ENCODE measurements at places on chromosomes 1 and 21.

DNA sequence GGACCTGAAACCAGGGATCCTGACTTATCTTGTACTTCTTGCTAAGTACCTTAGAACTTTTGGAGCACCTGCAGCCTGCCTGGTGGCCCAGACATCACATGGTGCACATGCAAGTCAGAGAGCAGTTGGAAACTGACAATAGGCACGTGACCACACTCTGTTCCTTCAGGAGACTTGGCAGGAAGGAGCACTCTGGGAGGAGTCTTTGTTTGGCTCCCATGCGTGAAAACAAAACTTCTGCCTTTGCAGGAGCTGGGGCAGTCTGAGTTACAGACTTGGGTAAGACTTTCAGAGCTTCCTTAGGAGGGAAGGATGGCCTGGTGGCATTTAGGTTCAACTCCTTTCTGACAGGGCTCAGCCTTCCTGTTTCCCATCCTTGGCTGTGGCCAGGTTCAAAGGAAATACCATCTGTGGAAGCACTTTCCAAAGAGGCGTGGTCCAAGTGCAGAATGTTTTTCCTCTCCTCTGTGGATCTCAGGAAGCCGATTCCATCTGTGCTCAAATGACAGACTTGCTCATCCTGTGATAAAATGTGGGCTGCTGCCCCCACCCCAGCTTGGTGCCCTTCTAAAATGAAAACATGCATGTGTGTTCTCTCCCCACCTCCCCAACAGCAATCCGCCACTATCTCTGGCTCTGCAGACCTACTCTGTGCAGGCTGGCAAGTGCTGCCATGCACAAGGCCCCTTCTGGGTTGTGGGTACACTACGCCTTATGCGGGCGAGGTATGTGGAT, 14.1 kb upstream of the ZNF436 start:
- DNase-seq = no peak

DNA sequence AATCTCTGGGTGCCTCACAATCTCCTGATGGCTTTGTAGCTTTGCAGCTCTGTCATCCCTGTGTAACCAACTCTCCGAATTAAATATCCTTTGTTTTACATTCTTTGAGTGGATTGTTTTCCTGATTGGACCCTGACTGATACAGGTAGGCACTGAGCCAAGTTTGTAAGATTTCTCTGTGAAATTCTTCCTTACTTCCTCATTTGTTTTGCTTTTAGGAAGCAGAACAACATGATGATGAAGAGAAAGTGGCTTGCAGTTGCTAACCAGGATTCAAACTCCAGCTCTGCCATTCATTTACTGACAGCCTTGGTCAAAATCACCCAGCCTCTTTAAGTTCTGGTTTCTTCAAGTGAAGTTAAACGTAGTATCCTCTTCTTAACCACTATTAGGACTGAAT, 452.3 kb downstream of the OMA1 start:
- no peak for DNase-seq

DNA sequence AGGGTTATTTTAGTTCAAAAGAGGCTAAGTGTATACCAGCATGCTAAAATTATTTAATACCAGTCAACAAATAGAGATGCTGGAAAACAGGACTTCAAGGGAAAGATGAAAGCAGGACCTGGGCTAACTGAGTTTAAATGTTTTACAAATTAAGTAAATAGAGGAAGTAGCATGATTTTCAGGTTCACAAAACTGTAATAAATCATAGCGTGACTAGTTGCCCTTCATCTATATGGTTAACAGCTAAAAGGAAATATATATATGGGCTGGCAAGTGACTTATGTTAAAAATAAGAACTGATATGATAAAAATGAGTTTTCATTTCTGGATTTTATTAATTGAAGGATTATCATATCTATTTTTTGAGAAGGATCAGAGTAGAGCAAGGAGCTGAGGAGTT, 25.6 kb downstream of the DPYD start:
- DNase-seq = no peak

- no peak for DNase-seq
These were observed 1103.3 kb upstream of the B3GALT2 start for GRCh38 chr1:194289569-194290266.

DNA sequence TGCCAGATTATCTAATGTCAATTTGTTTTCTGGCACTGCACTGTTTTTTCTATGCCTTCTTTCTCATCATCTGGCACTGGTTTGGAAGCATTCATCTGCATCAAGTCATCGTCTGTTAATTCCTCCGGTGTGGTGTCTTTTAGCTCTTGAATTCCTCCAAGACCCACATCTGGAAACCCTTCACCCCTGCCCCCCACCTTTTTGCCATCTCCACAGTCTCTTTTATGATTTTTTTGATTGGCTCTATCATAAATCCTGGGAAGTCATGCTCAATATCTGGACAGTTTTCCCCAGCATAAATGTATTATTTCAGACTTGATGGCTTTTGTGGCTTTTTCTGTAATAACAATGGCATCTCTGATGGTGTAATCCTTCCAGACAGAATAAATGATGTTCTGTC, 10.4 kb upstream of the KCNK1 start:
- DNase-seq = no peak

GRCh38 chr1:39270368-39270767, 65.9 kb downstream of the MACF1 start:
- no peak for DNase-seq

GRCh38 chr21:41228958-41229357, 61.0 kb downstream of the BACE2 start:
- no peak for DNase-seq

DNA sequence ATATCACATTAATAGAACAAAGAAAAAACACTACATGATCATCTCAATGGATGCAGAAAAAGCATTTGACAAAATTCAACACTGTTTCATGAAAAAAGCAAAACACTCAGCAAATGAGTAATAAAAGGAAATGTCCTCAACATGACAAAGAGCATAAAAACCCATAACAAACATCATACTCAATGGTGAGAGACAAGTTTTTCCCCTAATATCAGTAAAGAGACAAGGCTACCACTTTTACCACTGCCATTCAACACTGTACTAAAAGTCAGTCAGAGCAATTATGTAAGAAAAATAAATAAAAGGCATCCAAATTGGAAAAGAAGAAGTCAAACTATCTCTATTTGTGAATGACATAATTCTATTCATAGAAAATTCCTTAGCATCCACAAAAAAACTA, 64.3 kb downstream of the ZNF644 start:
- no peak for DNase-seq

DNA sequence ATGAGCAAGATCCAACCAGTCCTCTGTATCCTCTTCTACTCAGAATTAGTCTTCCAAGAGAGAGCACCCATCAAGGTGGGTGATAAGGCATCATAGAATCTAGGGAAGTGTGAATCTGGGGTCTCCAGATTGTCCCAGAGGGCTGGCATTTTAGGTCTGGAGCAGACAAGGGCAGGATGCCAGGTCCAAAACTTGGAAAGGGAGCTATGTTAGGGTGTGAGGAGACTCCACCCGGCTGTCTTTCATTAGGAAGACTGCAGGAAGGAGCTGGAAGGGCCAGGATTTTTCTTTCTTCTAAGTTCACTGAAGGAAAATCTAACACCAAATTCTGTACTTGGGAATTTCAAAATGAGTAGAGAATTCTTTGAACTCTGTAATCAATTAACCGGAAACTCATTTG, 86.1 kb upstream of the BMP8A start:
- DNase-seq = no peak

- no peak for DNase-seq
These were observed 23.2 kb downstream of the HUNK start for GRCh38 chr21:31896019-31896418.

DNA sequence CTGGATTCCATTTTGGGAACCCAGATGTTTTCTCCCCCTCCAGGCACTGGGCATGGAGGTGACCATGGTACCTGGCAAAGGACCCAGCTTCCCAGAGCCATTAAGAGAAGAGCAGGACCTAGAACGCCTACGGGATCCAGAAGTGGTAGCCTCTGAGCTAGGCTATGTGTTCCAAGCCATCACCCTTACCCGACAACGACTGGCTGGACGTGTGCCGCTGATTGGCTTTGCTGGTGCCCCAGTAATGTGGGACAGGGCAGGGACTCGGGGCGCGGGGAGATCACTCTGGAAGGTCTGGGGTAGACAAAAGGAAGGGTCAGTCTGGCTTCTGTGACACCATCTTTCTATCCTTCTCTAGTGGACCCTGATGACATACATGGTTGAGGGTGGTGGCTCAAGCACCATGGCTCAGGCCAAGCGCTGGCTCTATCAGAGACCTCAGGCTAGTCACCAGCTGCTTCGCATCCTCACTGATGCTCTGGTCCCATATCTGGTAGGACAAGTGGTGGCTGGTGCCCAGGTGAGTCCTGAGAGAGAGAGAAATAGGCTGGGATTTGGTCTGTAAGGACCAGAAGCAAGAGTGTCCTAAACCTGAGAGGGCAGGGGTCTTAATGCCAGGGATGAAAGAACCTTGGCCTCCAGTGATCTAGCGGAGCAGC, 1.6 kb downstream of the UROD start:
- DNase-seq = no peak

DNA sequence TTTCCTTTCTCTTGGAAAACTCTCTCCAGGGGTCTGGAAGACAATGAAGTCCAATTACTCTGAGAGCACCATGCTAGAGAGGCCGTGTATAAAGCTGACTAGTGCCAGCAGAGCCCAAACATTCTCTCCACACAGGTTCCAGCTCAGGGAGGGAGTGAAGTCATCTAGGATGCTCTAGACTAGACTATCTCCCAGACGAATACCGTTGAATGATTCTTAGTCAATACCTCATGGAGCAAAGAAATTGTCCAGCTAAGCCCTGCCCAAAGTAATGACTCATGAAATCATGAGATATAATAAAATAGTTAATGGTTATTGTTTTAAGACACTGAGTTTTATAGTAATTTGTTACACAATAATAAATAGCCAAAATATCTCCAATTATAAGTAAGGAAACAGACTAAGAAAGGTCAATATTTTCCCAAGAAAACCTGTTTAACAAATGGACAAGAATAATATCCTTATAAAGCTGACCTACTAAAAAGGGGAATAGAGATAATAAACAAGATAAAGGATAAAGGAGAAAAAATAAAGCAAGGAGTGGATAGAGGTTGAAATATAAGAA, 163.9 kb upstream of the LRRC7 start:
- DNase-seq = no peak

DNA sequence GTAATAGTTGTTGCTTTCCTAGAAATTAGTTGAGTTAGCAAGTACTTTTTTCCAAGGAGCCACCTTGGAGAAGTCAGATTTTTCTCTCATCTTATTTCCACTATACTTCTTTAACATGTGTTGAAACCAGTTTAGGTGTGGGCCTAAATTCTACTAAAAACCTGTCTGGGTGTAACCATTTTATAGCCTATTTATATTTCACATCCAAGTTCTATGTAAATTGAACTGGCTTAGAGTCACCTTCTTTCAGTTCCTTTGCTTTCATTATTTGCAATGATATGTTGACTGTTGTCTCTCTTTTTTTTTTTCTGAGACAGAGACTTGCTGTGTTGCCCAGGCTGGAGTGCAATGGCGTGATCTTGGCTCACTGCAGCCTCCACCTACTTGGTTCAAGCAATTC, 195.6 kb downstream of the CLEC20A start:
- no peak for DNase-seq

GRCh38 chr1:39194398-39195051, 10.0 kb upstream of the MACF1 start:
- no peak for DNase-seq

- DNase-seq = no peak
These were observed 37.9 kb upstream of the IFFO2 start for GRCh38 chr1:18994381-18994780.

DNA sequence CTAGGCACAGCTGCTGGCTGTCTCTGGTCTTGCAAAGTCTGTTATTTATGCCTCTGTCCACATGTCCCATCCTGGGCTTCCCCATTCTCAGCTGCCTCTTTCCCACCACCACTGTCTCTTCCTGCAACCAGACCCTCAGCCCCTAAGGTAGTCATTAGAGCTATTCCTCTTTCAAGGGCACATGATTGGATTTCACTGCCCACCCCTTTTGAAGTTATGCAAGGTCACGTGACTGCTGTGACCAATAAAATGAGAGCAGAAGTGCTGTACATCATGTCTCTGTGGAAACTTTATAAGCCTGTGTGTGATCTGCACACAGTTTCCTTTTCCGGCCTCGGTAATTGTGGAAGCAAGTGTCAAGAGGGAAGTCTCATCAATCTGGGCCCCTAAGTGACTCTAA, 136.6 kb upstream of the HMGB4 start:
- DNase-seq = no peak

GRCh38 chr1:150791585-150791984, 16.5 kb downstream of the CTSK start:
- no peak for DNase-seq

Data from cortex of kidney (tissue), 1 donor.